ENCODE measurements at places on chromosomes 5 and 9.

GRCh38 chr5:16855485-16855884 lies 80.6 kb downstream of the MYO10 start:
- DNase-seq = no peak

- DNase-seq = no peak
Observed at GRCh38 chr9:96309850-96310249, 7.9 kb upstream of the HSD17B3 start.

DNA sequence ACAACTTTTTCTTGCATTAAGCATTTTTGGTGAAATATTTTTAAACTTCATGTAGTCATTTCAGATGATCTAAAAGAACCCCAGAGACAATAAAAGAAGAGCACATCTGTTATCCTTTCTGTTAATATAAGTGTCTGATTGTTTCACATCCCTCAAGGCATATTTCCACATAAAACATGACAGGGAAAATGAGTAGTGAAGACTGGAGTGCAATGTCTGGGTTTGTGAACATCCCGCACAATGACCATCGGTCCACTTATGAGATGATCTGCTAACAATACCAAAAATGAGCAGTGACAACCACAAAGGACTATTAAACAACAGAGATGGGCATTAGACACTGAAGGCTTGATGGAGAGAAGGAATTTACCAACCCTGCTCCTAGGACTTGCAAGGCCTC lies 209.1 kb downstream of the NR2F1-AS1 start:
- no peak for DNase-seq

DNA sequence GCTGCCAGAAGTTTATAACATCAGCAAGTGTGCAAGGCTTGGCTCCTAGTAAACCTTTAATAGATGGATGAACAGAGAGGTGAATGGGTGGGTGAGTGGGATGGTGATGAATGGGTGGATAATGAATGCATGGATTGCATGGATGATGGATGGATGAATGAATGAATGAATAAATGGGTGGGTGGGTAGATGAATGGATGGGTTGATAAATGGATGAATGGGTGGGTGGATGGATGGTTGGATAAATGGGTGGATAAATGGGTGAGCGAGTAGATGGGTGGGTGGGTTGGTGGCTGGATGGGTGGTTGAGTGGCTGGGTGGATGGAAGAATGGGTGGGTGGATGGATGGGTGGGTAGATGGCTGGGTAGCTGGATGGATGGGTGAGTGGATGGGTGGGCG lies 28.5 kb upstream of the CEP72 start:
- DNase-seq = no peak

- no peak for DNase-seq
Observed at GRCh38 chr5:141211-141610, 49.2 kb downstream of the PLEKHG4B start.

GRCh38 chr9:28051559-28052503 lies 478.6 kb upstream of the C9orf72 start:
- no peak for DNase-seq

DNA sequence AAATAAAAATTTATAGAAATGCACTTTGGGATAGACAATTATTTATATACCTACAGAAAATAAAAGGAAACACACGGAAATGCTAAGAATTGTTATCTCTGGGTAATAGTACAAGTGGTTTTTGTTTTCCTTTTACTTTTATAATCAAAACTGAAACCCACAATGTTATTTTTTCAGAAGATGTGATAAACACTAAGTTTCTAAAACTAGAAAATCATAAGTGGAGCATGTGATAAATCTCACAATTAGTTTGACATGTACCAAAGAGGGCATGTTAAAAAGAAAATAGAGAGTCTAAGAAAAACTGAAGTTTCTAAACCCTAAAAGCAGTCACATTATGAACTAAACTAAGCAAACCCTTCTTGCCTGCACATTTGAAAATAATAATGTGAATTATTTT lies 61.1 kb downstream of the OXCT1 start:
- DNase-seq = no peak

- DNase-seq = no peak
Observed at GRCh38 chr9:118809160-118809625, 560.0 kb downstream of the BRINP1 start.

- no peak for DNase-seq
Observed at GRCh38 chr9:123687246-123687751, 242.6 kb downstream of the DENND1A start.

DNA sequence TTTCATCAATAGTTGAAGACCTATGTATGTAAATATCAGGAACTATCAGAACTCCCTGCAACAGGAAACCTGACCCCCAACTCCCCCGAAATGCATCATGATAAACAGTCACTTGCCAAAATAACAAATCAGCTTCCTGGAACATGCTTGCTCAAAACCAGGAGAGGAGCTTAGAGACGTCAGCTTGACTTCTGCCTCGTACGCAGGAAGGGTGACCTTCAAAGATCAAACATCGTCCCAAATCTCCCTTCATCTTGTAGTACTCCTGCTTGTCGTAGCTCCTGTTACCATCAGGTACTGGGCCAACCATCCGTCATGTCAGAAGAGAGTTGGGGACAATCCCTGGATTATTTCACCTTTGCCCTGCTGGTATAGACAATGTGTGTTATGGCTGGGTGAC lies 396.1 kb downstream of the GADD45G start:
- no peak for DNase-seq

- no peak for DNase-seq
Observed at GRCh38 chr5:91787718-91788117, 404.6 kb upstream of the ARRDC3 start.

DNA sequence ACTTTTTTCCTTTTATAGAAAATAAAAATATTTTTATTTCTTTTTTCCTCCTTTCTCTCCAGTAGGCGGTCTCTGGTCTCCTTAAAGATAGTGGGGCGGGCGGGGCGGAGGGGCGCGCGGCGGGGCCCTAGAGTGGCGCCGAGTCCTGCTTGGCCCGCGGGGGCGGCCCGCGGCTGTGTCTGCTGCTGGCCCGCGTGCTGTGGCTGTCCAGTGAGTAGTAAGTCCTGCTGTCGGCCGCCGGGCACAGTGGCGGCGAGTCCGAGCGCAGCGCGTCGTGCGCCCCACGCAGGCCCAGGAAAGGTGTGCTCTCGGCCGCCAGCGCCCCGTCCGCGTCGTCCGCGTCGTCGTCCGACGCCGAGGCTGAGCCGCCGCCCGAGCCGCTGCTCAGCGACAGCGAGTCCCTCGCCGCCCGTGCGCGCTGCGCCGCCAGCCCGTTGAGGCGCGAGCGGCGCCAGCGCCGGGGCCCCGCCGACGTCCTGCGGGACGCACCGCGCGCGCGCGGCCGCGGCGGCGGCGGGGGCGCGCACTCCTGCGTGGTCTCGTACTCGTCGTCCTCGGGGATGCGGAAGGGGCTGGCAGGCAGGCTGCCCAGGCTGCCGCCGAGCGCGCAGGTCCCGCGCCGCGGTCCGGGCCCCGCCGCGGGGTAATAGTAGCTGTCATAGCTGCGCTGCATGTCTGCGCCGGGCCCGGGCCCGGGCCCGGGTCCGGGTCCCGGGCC lies 52.3 kb downstream of the PSD2 start:
- peak; percentile 59 for DNase-seq

DNA sequence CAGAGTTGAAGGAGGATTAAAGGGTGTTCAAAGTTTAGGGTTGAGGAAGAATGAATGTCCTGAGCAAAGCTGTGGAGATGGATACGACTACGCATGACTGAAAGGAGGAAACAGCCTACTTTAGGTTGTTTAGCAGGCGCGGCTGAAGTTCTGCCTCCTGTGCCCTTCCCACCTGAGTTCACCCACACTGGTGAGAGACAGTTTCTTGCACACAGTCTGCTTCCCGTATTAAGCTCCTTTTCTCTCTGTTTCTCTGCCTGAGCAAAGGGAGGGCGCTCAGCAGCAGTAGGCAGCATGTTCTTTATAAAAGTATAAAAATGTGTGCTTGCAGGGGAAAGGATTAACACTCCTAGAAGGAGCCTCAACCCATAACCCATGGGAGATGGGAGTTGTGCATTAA lies 224.0 kb upstream of the SMARCA2 start:
- DNase-seq = no peak

DNA sequence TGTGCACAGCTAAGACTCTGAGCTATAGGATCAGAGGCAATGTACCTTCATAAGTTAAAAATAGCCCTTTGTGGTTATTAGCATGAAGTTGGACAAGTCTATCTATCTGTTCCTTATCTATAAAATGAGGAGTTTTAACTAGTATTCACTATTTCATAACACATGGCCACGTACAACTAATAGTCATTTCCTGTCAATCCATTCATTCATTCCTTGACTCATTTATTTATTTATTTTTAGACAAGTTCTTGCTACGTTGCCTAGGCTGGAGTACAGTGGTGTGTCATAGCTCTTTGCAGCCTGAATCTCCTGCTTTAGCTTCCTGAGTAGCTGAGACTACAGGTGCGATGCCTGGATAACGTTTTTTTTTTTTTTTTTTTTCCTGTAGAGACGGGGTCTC lies 92.1 kb downstream of the NR3C1 start:
- DNase-seq = no peak

GRCh38 chr9:134390947-134391318 lies 64.7 kb downstream of the RXRA start:
- DNase-seq = no peak

DNA sequence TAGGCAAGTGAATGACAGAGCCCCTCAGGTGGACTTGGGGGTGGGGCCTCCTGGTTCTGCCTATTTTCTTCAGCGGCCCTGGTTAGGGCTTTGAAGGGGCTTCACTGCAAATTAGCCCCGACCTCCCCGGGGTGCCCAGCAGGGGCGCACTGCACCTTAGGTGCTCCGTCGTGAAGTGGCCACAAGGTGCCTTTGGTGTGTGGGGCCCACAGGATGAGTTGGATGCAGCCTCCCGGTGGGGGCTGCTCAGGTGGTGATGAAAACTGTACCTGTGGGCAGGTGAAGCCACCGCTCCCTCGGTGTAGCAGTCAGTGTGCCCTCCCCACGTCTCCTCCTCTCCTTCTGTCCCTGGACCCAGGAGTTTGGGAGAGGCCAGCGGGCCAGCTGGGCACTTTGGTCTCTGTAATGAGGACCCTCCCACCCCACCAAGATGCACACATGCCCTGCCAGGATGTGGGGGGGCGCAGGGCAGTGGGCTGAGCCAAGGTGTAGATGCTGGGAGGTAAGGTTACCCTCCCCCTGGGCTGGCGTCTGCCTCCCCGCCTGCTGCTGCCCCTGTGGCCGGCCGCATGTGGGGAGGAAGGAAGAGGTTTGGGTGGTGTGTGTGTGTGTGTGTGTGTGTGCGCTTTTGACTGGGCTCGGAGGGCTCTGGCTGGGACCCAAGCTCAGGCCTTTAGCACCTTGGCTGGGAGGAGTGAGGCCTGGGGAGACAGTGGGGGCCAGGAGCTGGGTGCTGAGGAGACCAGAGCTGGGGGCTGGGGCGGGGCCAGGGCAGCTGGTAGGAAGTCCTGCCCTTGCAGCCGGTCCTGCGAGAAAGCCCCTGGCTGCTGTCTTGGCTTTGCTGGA lies 55.6 kb downstream of the RXRA start:
- DNase-seq = peak; percentile 63

GRCh38 chr5:81826128-81826527 lies 75.2 kb upstream of the SSBP2 start:
- no peak for DNase-seq

- no peak for DNase-seq
Observed at GRCh38 chr5:137205231-137206027, 293.7 kb downstream of the SPOCK1 start.

- no peak for DNase-seq
Observed at GRCh38 chr9:134403292-134403681, 77.0 kb downstream of the RXRA start.

- no peak for DNase-seq
Observed at GRCh38 chr5:131356619-131357018, 92.8 kb downstream of the CDC42SE2 start.

- DNase-seq = no peak
Observed at GRCh38 chr5:179791881-179792611, 1.7 kb upstream of the LTC4S start.

- peak; percentile 84 for DNase-seq
Observed at GRCh38 chr5:151924564-151925301, at the start of gene GLRA1. Gene GLRA1, minus strand, starts transcription at chr5:151924851. Its CDS starts 302 bp downstream, at chr5:151924549.

DNA sequence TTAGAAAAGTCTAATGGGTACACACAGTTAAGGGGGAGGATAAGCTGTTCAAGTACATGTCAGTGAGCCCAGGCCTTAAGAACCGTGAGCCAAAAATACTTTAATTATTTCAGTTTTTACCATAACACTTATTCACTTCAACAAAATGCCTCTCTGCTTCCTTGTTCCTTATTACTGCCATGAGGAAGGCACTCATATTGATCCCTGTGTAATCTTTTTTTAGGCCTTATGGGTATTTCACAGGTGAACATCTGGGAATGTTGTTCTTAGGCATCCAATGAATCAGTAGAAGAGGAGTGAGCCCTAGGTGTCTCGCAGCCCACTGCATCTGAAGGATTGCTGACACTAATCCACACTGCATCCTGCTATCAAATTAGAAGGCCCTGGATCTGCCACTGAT lies 13.5 kb upstream of the DMAC1 start:
- DNase-seq = no peak

DNA sequence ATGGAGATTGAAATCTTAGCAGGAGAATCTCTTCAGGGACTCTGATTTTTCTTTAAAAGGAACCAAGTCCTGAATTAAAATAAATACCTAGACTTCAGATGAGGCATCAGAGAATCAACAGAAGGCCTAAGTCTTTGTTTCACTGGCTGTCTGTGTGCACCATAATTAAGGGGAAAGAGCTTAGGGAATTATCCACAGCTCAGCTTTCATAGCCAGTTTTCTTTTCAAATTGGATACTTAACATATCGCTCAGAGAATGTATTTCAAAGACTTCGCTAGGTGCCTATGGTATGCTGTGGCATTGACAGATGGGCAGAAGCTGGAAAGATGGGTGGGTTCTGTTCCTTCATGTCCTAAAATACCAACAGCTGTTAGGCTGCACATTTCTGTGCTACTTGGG lies 325.8 kb downstream of the TMEM38B start:
- DNase-seq = no peak

DNA sequence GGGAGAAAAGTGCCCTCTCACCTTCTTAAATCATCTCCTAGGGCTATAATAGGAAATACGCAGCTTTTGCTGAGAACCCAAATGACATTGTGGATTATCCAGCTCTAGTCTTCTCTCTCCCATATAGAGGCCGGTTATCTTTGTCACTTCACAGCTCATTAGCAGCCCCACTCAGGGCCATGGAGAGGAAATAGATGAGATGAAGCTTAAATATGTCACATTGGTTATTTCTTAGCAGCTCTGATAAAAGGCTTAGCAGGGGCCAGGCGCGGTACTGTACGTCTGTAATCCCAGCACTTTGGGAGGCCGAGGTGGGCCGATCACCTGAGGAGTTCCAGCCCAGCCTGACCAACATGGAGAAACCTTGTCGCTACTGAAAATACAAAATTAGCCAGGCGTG lies 90.0 kb downstream of the GHR start:
- DNase-seq = no peak
